ENCODE measurements at places on chromosomes 12 and 14.

GRCh38 chr14:69404478-69404877 is 6.0 kb downstream of the SLC39A9 start:
- no peak for DNase-seq

DNA sequence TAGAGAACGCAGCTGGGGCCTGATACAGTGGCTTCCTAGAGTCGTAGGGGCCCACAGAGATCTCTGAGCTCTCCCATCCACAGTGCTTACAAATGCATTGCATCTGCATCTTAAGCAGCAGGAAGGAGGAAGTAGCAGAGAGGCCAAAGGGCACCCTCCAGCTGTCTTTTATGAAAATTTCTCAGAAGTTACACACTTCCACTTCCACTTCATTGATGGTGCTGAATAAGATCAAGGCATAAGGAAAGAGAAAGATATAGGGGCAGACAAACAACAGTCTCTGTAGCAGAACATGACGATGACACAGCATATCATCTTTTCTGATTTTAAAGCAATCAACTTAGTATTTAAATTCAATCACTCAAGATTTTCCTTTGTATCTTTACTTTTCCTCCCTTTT is 51.6 kb upstream of the ABCC9 start:
- DNase-seq: no peak

- DNase-seq: peak; percentile 25
Observed at GRCh38 chr12:30420561-30420960, 275.1 kb downstream of the IPO8 start.

- no peak for DNase-seq
Observed at GRCh38 chr12:1439687-1440086, 154.7 kb downstream of the FBXL14 start.

DNA sequence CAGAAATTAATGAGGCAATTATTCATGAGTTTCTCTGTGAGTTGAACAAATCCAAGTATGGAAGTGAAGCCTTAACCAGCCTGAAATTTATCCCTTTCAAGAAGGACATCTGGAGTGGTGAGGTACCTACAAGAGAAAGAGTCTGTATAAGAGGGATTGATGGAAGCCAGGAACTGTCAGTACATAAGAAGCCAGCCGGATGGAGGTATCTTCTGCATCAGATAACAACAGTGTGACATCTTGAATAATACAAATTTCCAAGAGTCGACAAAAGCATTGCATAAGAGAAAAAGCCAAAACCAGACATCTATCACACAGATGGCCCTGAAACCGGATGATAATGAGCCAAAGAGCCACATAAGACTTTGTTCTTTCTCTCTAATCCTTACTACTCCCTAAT is 781.2 kb downstream of the FLRT2 start:
- no peak for DNase-seq

DNA sequence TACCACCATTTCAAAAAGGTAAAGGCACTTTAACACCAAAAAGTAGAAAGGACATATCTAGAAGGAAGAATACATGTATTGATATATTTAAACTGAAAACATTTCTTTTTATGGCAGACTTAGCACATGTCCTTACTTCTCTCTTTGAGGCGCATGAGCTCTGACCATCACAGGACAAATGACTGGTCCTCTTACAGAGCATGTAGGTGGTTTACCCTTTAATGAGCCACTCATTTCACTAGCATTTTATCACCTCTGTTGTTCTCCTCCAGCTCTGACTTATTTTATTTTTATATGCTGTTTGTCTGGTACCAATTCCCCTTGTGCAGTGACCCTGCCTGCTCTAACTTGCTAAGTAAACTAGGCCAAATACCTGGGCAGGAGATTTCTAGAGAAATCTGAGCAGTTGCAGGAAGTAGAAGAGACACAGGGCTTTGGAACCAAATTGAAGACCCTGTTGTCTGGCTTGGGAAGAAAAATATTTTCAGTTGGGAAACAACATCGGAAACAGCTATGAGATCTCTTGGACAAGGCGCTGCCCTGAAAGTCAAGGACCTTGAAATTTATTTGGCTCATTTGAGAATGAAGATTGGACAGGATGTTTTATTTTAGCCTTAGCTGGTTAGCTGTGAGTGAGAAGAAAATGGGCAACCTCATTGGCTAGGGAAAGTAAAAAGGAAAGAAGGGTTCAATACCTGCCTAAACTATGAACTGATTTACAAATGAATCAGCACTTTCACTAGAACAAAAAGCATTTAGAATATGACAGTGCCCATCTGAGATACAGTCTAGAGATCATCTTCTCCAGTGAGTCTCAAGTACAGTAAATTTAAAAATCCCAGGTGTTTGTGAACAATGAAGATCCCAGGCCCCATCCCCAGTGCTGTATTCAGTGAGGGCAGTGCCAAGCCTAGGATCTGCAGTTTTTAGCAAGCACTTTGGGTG is 374.4 kb downstream of the ZFP36L1 start:
- no peak for DNase-seq

DNA sequence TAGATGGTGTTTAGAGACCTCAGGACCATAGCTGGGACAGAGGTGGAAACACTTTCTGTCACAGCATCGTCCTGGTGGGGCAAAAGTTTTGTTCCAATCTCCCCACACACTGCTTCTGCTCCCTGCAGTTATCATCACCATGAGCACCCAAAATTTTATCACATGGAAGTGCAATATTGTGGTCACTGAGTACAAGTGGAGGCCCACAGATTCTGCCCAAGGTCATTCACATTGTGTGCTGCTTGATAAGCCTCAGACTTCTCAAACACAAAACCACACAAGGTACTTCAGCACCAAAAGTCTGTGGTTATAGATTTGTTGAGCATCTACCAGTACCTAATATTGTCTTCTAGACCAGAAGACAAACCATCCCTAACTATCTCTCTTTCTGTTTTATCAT is 554 bp upstream of the KRT77 start:
- DNase-seq: no peak

- no peak for DNase-seq
Observed at GRCh38 chr12:5969156-5969973, 24.3 kb upstream of the ANO2 start.

DNA sequence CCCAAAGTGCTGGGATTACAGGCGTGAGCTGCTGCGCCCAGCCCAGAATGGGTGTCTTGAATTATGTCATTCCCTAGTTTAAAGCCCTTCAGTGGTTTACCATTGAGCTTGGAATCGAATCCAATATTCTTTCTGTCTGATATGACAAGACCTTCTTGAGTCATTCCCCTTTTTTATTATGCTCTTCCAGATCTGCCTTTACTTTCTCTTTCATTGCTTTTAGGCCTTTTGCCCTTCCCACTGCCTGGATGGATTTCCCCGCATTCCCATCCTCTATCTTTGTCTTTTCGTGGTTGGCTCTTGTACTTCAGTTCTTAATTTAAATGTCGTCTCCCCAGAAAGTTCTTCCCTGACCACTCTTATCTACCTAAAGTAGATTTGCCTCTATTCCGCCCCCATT is 1.6 kb downstream of the TRAFD1 start:
- no peak for DNase-seq

GRCh38 chr14:72443256-72443655 is 450.6 kb downstream of the DPF3 start:
- no peak for DNase-seq

- DNase-seq: peak; percentile 5
Observed at GRCh38 chr12:91890742-91891141, 254.9 kb downstream of the BTG1 start.

DNA sequence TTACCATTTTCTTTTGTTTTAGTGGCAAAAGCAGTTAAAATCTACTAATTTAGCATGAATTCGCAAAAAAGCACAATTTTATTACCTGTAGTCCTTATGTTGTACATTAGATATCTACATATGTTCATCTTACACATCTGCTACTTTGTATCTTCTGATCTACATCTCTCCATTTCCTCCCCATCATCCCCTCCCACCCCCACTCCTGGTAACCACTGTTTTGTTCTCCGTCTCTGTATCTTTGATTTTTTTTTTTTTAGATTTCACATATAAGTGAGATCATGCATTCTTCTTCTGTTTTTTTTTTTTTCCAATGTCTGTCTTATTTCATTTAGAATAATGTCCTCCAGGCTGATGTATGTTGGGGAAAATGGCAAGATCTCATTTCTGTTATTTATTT is 922.7 kb downstream of the VRK1 start:
- no peak for DNase-seq

GRCh38 chr12:20044846-20045245 is 323.5 kb upstream of the PDE3A start:
- peak; percentile 34 for DNase-seq

GRCh38 chr14:28298156-28298555 is 468.4 kb upstream of the FOXG1 start:
- peak; percentile 55 for DNase-seq

GRCh38 chr12:42794806-42795205 is 205.3 kb upstream of the PRICKLE1 start:
- no peak for DNase-seq

- no peak for DNase-seq
Observed at GRCh38 chr12:11812241-11812585, 162.7 kb downstream of the ETV6 start.

DNA sequence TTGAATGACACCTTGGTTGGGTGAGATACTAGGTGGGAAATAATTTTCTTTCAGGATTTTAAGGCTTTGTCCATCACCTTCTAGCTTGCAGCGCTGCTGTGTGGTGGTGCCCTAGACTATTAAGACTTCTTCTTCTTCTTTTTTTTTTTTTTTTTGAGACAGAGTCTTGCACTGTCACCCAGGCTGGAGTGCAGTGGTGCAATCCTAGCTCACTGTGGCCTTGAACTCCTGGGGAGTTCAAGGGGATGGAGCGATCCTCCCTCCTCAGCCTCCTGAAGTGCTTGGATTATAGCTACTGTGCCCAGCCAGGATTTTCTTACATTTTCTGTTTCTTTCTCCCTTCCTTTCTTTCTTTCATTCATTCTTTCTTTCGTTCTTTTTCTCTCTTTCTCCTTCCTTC is 10.3 kb upstream of the MTA1 start:
- no peak for DNase-seq

GRCh38 chr12:19397534-19397933 is 41.8 kb upstream of the AEBP2 start:
- no peak for DNase-seq

DNA sequence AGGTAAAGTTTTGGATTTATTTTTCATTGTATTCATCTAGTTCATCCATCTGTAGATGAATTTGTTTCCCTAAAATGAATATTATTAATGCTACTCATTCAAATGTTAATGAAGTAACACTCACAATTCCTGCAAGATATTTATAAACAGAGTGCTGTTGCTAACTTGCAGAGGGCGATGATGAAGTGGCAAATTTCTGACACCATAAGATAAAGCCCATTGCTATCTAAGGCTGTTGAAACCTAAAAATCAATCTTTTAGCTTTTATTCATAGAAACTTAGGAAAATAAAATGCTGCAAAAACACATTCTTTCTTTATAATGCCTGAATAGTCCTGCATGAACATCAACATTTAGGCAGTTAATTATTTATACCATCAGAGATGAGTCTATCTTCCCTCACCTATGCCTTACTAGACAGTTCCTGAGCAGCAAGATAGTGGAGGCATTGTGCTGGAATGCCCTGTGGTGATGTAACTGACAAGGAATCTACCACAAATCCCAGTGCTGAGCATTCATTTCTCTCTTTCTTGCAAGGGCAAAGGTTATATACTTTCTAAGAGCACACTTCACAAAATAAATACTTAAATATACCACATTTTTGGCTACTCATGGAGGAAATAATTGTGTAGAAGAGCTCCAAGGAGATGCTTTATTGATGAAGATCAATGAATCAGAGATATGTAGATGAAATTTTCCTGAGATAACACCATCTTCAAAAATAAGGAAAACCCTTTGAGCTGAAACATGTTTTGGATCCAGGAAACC is 57.6 kb downstream of the LMNTD1 start:
- DNase-seq: peak; percentile 71

DNA sequence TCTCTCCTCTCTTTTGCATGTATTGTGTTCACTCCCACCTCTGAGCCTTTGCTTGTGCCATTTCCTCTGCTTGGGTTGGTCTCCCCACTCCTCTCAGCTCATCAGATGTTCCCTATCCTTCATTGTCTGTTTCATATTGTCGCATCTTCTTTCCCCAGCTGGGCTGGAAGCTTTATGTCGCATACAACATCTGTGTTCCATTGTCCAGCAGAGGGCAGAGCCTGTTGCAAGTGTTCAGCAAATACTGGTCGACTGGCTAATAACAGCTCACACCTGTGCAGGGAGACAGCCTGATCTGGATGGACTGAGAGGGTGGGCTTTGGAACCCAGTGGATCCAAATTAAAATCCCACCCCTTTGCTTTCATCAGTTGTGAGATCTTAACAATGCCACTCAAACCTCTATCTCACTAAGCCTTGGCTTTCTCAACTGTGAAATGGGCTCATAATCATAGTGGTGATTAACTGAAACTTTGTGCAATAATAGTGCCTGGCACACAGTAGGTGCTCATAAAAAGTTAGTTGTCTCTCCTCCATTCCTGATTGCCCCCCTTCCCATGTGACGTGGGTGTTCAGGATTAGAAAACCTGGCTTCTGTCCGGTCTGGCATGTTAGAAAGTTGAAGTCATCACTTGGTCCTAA is 75.8 kb downstream of the RIN3 start:
- DNase-seq: peak; percentile 25

- DNase-seq: no peak
Observed at GRCh38 chr12:120457133-120457532, 10.9 kb downstream of the GATC start.

DNA sequence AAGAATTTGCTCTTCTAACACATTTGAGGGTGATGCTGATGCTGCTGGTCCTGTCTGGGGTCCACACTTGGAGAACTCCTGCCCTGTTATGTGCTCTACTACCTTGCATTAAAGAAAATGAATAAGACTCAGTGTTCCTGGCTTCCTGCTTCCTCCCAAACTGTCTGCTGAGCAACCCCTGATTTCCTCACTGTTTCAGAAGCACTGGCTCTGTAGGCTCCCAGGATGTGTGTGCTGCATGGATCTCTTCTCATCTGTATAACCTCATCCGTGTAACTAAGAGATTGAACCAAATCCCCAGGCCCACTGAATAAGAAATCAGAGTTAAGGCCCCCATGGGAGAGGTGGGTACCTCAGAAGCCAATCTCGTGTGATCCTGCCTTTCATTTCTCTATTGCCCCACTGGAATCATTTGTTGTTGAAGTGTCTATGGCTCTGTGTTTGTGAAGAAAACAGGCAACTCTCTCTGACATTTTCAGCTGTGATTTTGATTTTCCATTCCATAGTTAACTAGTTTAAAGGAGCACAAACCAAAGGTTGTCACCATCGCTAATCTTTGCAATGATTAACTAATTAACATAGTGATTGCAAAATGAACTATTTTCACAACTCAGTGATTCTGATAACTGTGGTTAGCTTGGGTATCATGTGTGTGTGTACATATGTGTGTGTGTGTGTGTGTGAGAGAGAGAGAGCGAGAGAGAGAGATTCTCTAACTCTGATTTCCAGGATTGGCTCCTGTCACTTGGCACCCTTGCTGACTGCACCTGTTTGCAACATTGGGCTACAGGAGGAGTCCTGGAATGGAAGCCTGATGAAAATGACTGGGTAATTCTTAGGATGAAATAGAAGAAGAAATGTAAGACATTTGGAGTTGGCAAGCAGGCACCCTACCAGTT is 196.2 kb downstream of the SLC38A4 start:
- DNase-seq: no peak

GRCh38 chr12:46526233-46526632 is 153.7 kb upstream of the SLC38A2 start:
- no peak for DNase-seq

All from fibroblast of gingiva (primary cell).